IMR-90 (cell line): ENCODE measurements at places on chromosomes 3 and 15.

DNA sequence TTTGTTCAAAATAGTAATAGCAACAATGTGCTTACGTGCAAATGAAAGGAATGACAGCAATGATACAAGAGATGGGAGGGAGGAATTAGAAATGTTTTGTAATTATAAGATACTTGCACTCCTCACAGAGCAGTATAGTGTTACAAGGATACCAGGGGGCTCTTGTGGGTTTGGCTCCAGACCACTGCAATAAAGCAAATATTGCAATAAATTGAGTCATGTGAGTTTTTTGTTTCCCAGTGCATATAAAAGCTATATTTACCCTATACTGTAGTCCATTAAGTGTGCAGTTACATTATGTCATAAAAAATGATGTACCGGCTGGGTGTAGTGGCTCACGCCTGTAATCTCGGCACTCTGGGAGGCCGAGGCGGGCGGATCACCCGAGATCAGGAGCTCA is 864.3 kb downstream of the NSUN3 start:
- no peak for DNase-seq

DNA sequence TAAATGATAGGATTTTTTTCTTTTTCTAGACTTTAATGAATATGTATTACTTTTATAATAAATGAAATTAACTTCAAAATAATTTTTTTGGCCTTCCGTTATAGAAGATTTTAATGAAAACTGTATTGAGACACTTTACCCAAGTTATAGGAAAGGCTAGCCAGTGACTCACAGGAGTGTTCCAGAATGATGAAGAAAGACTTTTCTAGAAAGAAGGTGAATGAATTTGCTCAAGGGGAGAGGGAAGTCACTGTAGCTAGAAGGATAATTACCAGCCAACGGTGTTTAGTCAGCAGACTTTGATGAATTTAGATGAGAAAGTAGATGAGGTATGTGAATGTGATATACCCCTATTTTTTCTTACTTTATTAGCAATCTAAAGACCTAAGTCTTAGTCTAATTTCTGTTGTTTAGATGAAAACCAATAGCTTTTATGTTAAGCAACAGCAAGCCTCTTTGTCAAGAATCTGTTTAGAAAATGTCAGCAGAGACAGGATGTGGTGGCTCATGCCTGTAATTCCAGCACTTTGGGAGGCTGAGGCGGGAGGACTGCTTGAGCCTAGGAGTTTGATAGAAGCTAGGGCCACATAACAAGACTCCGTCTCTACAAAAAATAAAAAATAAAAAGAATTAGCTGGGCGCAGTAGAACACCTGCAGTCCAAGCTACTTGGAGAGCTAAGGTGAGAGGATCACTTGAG is 3.2 kb downstream of the ALAS1 start:
- peak; percentile 33 for DNase-seq

- DNase-seq = no peak
Observed at GRCh38 chr3:133783762-133784161, 21.9 kb upstream of the SRPRB start.

GRCh38 chr15:52006702-52007340 is 12.2 kb upstream of the MAPK6 start:
- DNase-seq = no peak

DNA sequence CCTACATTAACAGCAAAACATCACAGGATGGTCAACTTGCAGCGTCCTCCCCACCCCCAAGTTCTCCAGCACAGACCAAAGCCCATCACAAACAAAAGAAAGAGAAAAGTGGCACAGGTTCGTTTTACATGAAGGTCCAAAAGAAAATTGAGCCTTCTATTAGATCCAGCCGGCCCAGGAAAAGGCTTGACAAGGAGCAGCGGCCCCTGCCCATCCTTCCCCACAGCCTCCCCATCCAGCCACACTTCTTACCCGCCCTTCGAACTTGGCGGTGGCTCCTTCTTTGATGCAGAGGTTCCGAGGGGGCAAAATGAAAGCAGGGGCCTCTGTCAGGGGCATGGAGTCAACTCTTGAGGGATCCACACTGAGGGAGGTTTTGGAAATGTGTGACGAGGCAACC is 90.7 kb downstream of the MYLK start:
- DNase-seq = no peak

GRCh38 chr3:335240-335639 is 138.7 kb downstream of the CHL1 start:
- DNase-seq = no peak

- no peak for DNase-seq
Observed at GRCh38 chr15:71679223-71679792, 131.0 kb upstream of the NR2E3 start.

- DNase-seq = peak; percentile 50
Observed at GRCh38 chr3:105458518-105459215, 92.0 kb downstream of the ALCAM start.

DNA sequence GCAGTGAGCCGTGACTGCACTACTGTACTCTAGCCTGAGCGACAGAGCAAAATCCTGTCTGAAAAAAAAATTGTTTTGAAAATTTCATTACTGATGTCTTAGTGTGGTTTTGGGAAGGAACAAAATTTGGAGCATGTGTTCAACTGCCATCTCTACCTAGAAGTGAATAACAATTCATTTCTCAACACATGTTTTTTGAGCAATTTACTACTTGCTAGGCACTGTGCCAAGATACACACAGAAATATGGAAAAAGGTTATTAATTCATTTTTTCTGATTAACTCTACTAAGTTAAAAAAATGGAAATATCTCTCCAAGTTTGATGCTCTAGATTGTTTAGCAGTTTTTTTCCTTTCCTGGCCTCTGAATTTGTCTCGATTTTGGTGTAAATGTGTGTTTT is 5.2 kb upstream of the TCF12 start:
- no peak for DNase-seq

- no peak for DNase-seq
Observed at GRCh38 chr3:71211083-71211482, 372.4 kb downstream of the FOXP1 start.

DNA sequence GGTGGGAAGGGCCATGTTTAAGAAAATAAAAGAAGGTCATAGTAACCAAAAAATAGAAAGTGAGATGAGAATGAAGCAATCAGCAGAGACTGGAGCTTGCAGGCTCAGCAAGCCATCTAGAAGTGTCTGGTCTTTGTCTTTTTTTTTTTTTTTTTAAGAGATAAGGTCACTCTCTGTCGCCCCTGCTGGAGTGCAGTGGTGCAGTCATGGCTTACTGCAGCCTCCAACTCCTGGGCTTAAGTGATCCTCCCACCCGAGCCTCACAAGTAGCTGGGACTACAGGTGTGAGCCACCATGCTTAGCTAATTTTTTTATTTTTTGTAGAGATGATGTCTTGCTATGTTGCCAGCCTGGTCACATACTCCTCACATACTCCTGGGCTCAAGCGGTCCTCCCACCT is 36.2 kb downstream of the GXYLT2 start:
- no peak for DNase-seq

GRCh38 chr3:46649436-46649835 is 37.1 kb downstream of the FAM240A start:
- no peak for DNase-seq

- DNase-seq = no peak
Observed at GRCh38 chr3:133964547-133964946, 65.2 kb downstream of the SLCO2A1 start.

DNA sequence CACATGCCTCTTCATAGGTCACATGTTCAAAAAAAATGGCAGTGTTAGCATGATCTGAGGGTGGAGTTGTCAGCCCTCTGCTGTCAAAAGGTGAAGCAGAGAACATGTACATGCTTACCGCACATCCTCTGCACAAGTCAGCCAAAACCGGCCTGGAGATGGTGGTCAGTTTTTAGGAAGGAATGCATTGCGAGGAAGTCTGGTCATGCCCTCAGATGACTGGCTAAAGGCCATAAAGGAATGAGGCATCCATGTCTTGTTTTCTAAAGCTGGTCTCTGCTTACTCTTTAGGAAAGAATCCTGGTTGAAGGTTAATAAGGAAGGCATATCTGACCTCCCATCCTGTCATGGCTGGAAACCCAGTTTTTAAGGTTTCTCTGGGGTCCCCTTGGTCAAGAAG is 292.0 kb upstream of the CCDC54 start:
- peak; percentile 54 for DNase-seq

DNA sequence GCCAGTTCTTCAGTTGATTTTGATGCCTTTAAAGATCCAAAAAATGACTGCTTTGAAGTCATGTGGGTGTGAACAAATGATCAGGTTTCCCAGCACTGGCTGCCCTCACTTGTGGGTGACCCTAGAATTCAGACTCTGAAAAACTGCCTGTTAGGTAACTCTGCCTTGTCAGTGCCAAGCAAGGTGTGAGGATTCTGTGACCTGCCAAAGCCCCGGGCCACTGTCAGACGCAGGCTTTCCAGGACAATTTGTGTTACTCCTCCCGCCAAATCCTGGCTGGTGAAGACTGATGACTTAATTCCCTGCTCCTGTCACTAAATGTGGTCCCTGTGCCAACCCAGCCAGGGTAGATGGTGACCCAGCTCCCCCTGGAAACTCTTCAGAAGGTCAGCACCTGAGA is 99.2 kb upstream of the PSMD6 start:
- no peak for DNase-seq
